Foreskin melanocyte (primary cell): ENCODE measurements at places on chromosomes 16 and 17.

DNA sequence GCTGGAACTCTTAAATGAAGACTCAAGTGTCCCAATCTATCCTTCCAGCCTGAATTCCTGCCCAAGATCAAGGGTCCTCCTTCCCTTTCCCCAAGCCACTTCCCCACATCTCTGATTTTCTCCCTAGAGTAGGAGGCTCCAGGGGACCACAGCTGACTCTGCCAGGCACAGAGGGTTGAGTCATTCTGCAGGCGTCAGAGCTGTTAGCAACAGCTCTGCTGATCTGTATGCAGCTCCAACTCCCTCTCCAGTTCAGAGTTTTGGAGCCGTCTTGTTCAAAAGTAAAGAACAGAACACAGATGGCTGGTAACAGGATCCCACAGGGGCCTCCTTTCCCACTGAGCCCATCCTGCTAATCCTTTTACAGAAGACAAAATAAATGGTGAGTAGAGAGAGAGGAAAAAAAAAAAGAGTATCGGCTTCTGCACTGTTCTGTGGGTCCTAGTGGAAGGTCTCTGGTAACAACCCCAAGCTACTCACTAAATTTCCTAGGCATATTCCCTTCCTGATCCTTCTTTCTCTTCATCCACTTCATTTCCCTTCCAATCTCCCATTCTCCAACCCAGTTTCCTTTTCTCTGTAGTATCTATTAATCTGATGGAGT is 13.4 kb upstream of the TAOK1 start:
- DNase-seq: no peak

GRCh38 chr17:38667099-38667786 is 7.5 kb downstream of the EPOP start:
- DNase-seq: peak; percentile 55

DNA sequence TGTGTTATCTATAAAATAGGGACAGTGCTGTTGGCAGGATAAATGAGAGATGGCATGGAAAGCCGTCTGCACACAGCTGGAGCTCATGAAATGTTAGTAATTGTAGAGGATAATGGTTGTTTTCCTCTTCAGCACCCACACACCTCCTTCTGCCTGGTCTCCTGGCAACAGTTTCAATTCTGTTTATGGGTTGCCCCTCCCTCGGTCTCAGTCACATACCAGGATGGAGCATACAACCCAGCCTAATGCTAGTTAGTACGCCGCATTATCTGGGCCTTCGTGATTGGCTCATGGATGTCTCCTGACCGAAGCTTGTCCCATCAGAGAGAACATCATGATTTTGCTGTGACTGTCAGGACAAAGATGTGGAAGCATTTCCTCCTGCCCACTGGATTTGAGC is 126.2 kb upstream of the WSCD1 start:
- DNase-seq: no peak

DNA sequence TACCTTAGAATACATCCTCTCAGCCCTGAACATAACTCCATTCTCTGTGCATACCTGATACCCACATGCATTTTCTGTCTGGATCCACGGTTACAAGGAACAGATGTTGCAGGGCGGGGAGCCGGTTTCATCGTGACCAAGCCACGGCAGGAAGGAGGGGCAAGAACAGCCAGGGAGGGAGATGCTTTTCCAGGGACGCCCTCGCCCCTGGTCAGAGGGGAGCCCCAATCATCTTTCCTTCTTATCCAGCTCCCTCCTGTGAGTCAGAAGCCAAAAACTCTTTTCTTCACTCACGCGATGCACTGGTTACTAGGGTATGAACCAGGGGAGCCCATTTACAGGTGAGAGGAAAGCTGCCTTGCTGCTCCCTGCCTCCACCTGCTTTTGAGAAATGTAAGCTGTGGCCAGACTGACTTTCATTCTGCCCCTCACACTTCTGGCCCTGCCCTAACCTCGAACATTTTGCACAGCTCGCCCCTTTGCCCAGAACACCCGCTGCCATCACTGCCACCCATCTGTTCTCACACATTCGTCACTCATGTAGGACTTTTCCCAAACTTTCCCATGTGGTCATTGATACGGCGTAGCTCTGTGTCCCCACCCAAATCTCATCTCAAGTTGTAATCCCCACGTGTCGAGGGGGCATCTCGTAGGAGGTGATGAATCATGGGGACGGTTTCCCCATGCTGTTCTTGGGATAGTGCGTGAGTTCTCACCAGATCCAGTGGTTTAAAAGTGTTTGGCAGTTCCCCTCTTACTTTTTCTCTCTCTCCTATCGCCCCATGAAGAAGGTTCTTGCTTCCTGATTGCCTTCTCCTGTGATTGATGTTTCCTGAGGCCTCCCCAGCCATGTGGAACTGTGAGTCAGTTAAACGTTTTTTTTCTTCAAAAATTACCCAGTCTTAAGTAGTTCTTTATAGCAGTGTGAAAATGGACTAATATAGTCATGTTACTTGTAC is 20.5 kb downstream of the FOXL1 start:
- DNase-seq: no peak

DNA sequence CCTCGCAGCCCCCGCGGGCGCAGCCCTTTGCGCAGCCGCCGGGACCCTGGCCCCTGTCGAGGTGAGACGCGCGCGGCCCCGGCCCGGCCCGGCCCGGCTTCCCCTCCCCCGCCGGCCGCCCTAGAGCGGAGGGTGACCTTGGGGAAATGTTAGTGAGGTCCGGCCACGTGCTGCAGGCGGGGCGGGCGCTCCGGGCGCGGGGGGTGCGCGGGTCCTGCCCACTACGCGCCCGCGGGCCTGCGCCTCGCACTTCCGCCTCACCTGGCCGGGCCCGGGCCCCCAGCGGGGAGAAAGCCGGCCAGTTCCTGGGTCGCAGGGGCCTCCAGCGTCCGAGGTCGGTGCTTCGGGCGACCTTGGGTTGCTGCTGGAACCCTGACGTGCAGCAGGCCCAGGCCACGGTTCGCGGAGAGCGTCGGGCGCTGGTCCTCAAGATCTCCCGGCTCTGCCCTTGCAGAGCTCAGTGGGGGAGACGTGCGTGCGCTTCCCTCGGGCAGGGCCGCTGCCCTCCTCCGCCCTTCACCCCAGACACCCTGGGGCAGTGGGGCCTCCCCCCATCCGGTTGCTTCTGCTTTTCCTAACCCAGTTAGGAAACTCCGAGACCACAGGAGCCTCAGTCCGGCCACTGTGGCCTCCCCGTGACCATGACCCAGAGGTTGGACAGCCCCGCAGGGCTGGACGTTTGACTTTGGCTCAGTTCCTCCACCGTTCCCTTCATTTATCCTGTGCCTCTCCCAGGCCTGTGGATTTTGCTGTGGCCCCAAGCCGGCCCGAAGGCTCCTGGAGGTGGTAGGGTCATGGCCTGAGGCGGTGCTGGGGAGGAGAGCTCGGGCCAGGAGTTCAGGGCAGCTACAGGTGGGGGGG is 791 bp downstream of the MCRIP2 start:
- peak; percentile 53 for DNase-seq

GRCh38 chr17:31431852-31432658 is 40.6 kb downstream of the RAB11FIP4 start:
- DNase-seq: no peak

GRCh38 chr17:39809221-39809620 is 54.9 kb downstream of the IKZF3 start:
- no peak for DNase-seq

DNA sequence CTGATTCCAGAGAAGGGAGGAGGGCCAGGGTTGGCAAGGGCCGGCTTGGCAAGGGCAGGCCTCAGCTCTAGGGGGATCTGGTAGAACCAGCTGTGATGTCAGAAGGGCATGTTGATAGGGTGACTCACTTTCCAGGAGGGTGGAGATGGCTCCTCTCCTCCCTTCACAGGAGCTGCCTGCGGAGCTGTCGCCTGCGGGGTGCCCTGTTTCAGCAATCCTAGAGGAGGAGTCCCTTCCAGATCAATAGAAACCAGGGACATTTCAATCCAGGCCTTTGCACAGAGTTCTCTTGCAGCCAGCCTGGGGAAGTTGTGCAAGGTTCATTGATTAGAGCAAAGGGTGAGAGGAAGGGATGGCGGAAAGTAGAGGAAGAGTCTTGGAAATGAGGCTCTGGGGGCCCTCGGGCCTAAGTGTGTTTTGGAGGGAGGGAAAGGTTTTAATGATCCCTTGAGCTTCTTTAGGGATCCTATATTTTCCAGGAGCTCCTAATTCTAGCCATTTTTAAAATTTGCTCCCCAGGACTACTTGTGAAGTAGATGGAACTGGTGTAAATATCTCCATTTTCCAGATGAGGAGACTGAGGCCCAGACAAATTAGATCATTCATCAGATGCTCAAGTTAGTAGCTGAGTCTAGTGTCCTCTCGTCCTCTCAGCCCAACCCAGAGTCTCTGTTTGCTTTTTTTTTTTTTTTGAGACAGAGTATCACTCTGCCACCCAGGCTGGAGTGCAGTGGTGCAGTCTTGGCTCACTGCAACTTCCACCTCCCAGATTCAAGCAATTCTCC is 24.8 kb upstream of the CSNK2A2 start:
- DNase-seq: no peak

- no peak for DNase-seq
Observed at GRCh38 chr16:48155926-48156789, at the start of gene ABCC12. Gene ABCC12, minus strand, starts transcription at chr16:48155993. Its CDS starts 9,569 bp downstream, at chr16:48146424.
